ENCODE measurements at places on chromosomes 1 and 21.

GRCh38 chr1:47637111-47637685, 199.4 kb downstream of the FOXD2 start:
- DNase-seq: no peak

GRCh38 chr1:10108134-10108663, 75.4 kb downstream of the UBE4B start:
- no peak for DNase-seq

GRCh38 chr1:230827081-230827681, 41.1 kb downstream of the C1orf198 start:
- DNase-seq: no peak

- DNase-seq: no peak
Observed at GRCh38 chr1:7768583-7768982, 2.5 kb upstream of the VAMP3 start.

Measured in HuH-7 (cell line).